ENCODE measurements at places on chromosomes 4 and X. TPM values are rescaled to one million over a fixed set of nuclear protein-coding genes. Genes with fewer than 3 reads are reported as not detected.

Gene BANK1
- 3.7 TPM for total RNA-seq

Gene SMIM10
- 0.51 TPM for total RNA-seq

Gene C1QTNF7
- total RNA-seq, result not detected

Gene TLR8
- total RNA-seq, result not detected

Gene USP51
- total RNA-seq, result 6.3 TPM

Gene STPG2
- 2.5 TPM for total RNA-seq

Gene FGF5
- total RNA-seq, result not detected

Gene ADH1C
- total RNA-seq, result not detected

Gene NR3C2
- 0.54 TPM for total RNA-seq

Gene GAGE1
- total RNA-seq, result not detected

Gene F11
- 0.31 TPM for total RNA-seq

Gene IGFBP7
- total RNA-seq, result 7.6 TPM

Gene NWD2
- total RNA-seq, result not detected

Gene TMPRSS11F
- total RNA-seq, result not detected

Gene USP26
- total RNA-seq, result not detected

Gene EVC2
- total RNA-seq, result 7.4 TPM

Gene LRIT3
- 0.95 TPM for total RNA-seq

Measured in endothelial cell (in vitro differentiated cells).